ENCODE measurements at places on chromosomes 12 and 14. TPM values are rescaled to one million over a fixed set of nuclear protein-coding genes. Genes with fewer than 3 reads are reported as not detected.

GRCh38 chr12:121925358-121925695 is 6.9 kb downstream of the CFAP251 start:
- H3K4me1 ChIP-seq = no peaks in the 10 kb centered on the region
- no peaks in the 10 kb centered on the region for H3K36me3 ChIP-seq
- DNase-seq = no peak
- no peak overlapping the region for H3K27ac ChIP-seq
- H3K27me3 ChIP-seq = peaks cover 3% of the 10 kb centered on the region
- no peak overlapping the region for H3K4me3 ChIP-seq

DNA sequence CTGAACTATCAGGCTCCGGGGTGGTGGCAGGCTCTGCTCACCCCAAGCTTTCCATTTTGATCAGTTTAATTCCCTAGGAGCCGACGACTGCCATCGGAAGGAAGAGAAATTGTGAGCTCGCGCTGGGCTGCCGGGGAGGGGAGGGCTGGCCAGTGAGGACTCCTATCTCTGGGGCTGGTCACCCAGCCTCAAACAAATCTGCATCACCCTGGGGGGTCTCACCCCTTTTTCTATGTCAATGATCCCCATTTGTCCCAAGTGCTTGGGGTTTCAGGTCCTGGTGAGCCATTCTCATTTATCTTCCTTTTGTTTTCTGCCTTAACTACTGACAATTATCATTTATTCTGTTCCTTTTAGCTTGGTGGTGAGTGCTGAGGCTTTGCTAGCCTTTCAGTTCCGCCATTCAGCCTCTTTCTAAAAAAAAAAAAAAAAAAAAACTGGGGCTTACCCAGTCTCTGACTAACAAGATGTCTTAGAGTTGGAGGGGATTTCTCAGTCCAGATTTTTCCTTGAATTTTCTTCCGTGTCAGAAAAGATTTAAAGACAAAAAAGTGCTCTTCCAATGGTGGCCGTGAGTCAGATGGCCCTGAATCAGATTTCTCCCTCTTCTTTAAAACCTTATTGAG is 22.8 kb upstream of the USP44 start:
- no peak for DNase-seq
- peak overlapping the region; percentile 48 for H3K4me3 ChIP-seq
- H3K27ac ChIP-seq = no peak overlapping the region
- H3K36me3 ChIP-seq = peaks cover under 1% of the 10 kb centered on the region

- peaks cover 7% of the 10 kb centered on the region for H3K4me1 ChIP-seq
- peaks cover 15% of the 10 kb centered on the region for H3K36me3 ChIP-seq
- no peak overlapping the region for H3K4me3 ChIP-seq
- no peak for DNase-seq
- no peaks in the 10 kb centered on the region for H3K27me3 ChIP-seq
Measured at GRCh38 chr12:89689306-89689705, 19.3 kb downstream of the ATP2B1 start.

GRCh38 chr12:53500142-53500775 is 824 bp upstream of the TARBP2 start:
- peaks cover 21% of the 10 kb centered on the region for H3K4me1 ChIP-seq
- H3K36me3 ChIP-seq = peaks cover 6% of the 10 kb centered on the region
- peak; percentile 87 for DNase-seq
- H3K27me3 ChIP-seq = no peaks in the 10 kb centered on the region

- H3K4me1 ChIP-seq = no peaks in the 10 kb centered on the region
- H3K36me3 ChIP-seq = no peaks in the 10 kb centered on the region
- no peak overlapping the region for H3K27ac ChIP-seq
- no peak overlapping the region for H3K4me3 ChIP-seq
- H3K27me3 ChIP-seq = peaks cover 41% of the 10 kb centered on the region
- DNase-seq = no peak
Measured at GRCh38 chr14:37583358-37584210, 11.5 kb downstream of the FOXA1 start.

- no peaks in the 10 kb centered on the region for H3K36me3 ChIP-seq
- H3K4me1 ChIP-seq = no peaks in the 10 kb centered on the region
- H3K4me3 ChIP-seq = no peak overlapping the region
- no peak overlapping the region for H3K27ac ChIP-seq
Measured at GRCh38 chr12:61993734-61994345, 266.4 kb upstream of the USP15 start.

- H3K4me1 ChIP-seq = peaks cover 15% of the 10 kb centered on the region
- peaks cover 2% of the 10 kb centered on the region for H3K36me3 ChIP-seq
- no peak overlapping the region for H3K4me3 ChIP-seq
- no peak overlapping the region for H3K27ac ChIP-seq
- DNase-seq = no peak
Measured at GRCh38 chr12:122117979-122118378, 39.4 kb downstream of the MLXIP start.

GRCh38 chr14:104898870-104899510 is 25.7 kb upstream of the PLD4 start:
- peaks cover 1% of the 10 kb centered on the region for H3K4me1 ChIP-seq
- no peaks in the 10 kb centered on the region for H3K36me3 ChIP-seq
- H3K27ac ChIP-seq = no peak overlapping the region
- DNase-seq = no peak
- H3K27me3 ChIP-seq = peaks cover 33% of the 10 kb centered on the region

DNA sequence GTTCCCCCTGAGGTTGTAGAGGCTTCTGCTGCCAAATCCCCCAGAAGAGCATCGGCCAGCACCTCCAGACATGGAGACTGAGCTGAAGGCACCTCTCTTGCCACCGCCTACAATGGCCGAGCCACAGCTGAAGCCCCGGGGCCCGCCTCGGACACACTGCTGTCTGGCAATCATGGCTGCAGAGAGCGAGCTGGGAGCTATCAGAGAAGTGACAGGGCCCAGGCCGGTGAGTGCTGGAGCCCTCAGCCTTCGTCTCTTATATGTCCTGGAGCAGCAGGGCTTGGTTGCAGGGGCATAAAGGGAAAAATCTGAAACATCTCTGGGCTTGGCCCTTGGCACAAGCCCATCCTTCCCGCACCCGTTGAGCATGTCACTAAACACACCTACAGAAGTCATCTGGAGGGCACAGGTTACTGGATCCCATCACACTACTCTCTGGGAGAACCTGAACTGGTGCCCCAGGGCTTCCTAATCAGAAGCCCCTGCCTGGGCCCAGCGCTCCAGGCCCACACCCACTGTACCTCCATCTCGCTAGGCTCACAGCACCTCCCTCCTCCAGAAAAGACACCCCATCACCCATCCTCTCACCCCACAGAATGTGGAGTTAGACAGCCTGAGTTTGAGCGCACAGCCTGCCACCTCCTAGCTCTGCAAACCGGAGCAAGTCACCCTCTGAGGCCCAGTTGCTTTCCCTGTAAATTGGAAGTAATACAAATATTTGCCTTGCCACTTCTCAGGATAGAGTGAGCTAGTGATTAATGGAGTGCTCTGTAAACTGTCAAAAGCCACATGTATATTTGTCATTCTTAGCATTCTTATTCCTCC is at the start of gene KRT4:
Gene KRT4, minus strand, starts transcription at position 232 of the 825 bp plus-strand sequence. Its CDS starts 58 bp downstream, at position 174.
- no peaks in the 10 kb centered on the region for H3K27me3 ChIP-seq
- DNase-seq = no peak
- no peak within 1 kb of the TSS for H3K4me3 ChIP-seq
- H3K4me1 ChIP-seq = peaks cover 8% of the 10 kb centered on the region

DNA sequence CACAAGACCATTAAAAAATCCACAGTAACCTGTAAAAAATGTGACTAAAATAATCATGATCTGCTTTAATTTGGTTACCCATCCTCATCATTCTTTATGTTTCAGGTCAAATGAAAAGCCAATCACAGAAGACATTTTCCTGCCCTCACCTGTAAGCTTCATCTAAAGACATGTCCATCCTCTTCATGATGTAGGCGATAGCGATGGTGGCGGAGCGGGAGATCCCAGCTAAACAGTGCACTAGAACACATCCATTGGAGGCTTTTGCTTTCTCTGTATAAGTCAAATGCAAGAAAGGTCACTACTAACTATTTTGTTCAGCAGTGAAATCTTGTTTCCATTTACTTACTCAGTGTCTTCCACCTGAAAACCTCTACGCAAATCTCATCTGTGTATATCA is 82.6 kb downstream of the DUSP16 start:
- peaks cover 42% of the 10 kb centered on the region for H3K36me3 ChIP-seq
- no peak overlapping the region for H3K27ac ChIP-seq
- H3K4me1 ChIP-seq = peaks cover 29% of the 10 kb centered on the region
- DNase-seq = no peak
- no peaks in the 10 kb centered on the region for H3K27me3 ChIP-seq

DNA sequence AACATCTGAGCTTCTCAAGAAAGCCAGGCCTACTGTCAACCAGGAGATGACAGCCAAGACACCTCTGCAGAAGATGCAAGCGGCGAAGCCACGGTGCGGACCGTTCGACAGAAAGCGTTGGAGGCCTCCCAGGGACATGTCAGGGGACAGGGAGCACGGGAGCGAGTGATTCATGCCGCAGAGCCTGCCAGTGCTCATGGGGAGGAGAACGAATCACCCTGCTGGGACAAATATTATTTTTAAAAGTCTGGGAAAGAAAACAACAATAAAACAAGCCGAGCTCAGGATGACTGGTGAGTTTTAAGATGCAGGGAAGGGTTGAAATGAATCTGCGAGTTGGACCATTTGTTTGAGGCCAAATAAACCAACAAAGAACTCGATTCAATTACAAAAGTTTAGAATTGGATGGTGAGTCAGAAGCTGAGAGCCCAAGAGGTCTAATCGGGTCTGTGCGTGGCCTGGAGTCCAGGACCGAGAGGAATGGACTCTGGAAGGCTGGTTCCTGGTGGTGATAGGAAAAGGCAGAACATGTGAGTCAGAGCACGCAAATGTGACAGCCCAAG is 91.0 kb downstream of the RBM19 start:
- no peak for DNase-seq
- H3K27ac ChIP-seq = no peak overlapping the region
- H3K27me3 ChIP-seq = no peaks in the 10 kb centered on the region
- H3K4me3 ChIP-seq = no peak overlapping the region

GRCh38 chr14:35368583-35369392 is 35.8 kb downstream of the NFKBIA start:
- H3K4me3 ChIP-seq = peak overlapping the region; percentile 33
- peak overlapping the region; percentile 88 for H3K27ac ChIP-seq
- no peaks in the 10 kb centered on the region for H3K27me3 ChIP-seq

DNA sequence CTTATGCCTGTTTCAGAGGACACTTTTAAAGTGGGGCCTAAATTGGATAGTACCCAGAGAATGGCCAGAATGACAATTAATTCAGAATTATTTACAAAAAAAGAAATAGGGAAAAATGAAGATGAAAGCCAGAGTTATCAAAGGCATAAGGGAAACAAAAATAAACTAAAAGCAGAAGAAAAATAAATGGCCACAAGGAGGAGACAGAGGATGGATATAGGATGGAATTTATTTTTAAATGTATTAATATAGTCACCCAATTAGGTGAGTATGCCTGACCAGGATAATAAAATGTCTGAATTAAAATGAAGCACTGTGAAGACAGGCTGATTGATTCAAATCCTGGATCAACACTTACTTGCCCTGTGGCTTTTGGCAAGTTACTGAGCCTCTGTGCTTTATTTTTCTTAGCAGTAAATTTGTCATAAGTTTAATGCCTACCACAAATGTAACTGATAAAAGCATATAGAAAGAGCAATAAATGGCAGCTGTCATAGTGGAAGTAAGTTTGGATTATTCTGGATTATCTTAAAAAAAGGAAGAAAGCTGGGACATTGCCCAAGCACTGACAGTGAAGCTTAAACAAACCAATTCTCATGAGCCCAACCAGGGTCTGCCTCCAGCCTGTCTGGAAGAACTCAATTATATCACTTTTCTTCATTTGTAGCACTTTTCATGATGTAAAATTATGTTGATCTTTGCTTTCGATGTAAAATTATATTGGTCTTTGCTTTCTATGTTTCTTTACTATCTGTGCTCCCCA is 3.5 kb downstream of the CLEC9A start:
- peaks cover 15% of the 10 kb centered on the region for H3K27me3 ChIP-seq
- DNase-seq = no peak
- H3K4me1 ChIP-seq = no peaks in the 10 kb centered on the region
- no peaks in the 10 kb centered on the region for H3K36me3 ChIP-seq

ANKRD33 gene
- not detected for total RNA-seq

ISM2 gene
- not detected for total RNA-seq

KRT85 gene
- not detected for total RNA-seq

NPFF gene
- not detected for total RNA-seq

GRIP1 gene
- 0.34 TPM for total RNA-seq
